Heart right ventricle (tissue), 16 donors: ENCODE measurements at places on chromosomes 12 and 14. TPM values are rescaled to one million over a fixed set of nuclear protein-coding genes. Genes with fewer than 3 reads are reported as not detected.
A peak's percentile ranks its signal among the peaks of the same experiment; 100 is the strongest.

GRCh38 chr12:52149651-52150241 is 42.1 kb downstream of the KRT80 start:
- DNase-seq, result no peak

The KLHL33 gene
- total RNA-seq, result 1.0 TPM

GRCh38 chr12:46959502-46959901 is 119.9 kb upstream of the PCED1B start:
- DNase-seq, result no peak

The TMEM117 gene
- total RNA-seq, result 6.1 TPM

GRCh38 chr12:94170690-94171594 is 22.6 kb downstream of the PLXNC1 start:
- no peak for DNase-seq

The MAP1LC3B2 gene
- 1.5 TPM for total RNA-seq

DNA sequence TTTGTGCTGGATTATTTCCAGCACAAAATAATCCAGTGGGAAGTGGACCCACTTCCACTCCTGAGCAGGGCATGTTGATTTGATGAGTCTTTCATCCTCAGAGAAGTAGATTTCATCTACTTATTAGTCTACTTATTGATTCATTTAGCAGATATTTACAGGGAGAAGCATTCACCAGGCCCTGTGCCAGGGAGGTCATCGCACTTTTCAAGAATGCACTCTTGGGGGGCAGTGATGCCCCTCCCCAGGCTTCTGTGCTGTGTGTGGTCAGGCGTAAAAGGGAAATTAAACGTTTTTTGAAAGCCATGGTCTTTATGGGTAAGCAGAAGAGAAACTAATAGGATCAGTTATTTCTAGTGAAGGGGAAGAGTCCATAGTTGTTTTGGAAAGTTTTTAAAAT is 610.7 kb upstream of the TMEM132C start:
- no peak for DNase-seq

DNA sequence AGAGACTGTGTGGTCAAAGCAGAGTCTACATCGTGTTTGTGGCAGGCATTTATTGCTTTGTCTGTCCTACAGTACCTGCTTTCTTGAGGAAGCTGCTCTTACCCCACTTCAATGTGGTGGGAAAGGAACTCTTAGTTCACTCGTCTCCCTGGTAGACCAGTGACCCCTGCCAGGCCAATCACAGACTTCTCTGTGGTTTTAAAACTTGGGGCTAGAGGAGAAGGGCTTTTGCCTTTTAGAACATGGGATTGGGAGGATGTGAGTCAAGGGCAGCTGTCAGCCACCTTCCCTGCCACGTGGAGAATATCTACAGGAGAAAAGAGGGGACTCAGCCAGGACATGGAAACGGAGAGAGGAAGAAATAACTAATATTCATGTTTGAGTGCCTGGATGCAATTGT is 36.8 kb upstream of the TMED10 start:
- no peak for DNase-seq

- DNase-seq, result no peak
These were observed 436.5 kb downstream of the NPAS3 start for GRCh38 chr14:33375196-33375595.

- DNase-seq, result no peak
These were observed 21.6 kb downstream of the SPATS2 start for GRCh38 chr12:49388682-49389386.

DNA sequence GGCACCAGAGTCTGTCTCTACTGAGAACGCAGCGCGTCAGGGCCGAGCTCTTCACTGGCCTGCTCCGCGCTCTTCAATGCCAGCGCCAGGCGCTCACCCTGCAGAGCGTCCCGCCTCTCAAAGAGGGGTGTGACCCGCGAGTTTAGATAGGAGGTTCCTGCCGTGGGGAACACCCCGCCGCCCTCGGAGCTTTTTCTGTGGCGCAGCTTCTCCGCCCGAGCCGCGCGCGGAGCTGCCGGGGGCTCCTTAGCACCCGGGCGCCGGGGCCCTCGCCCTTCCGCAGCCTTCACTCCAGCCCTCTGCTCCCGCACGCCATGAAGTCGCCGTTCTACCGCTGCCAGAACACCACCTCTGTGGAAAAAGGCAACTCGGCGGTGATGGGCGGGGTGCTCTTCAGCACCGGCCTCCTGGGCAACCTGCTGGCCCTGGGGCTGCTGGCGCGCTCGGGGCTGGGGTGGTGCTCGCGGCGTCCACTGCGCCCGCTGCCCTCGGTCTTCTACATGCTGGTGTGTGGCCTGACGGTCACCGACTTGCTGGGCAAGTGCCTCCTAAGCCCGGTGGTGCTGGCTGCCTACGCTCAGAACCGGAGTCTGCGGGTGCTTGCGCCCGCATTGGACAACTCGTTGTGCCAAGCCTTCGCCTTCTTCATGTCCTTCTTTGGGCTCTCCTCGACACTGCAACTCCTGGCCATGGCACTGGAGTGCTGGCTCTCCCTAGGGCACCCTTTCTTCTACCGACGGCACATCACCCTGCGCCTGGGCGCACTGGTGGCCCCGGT is at the start of gene PTGDR:
Gene PTGDR, plus strand, starts transcription at position 198 of the 778 bp plus-strand sequence. Its CDS starts 117 bp downstream, at position 315.
- peak; percentile 34 for DNase-seq

GRCh38 chr14:36217732-36218131 is 41.2 kb upstream of the PTCSC3 start:
- no peak for DNase-seq

- no peak for DNase-seq
These were observed 6.6 kb downstream of the P2RX7 start for GRCh38 chr12:121139286-121139685.

The PPP4R4 gene
- total RNA-seq, result not detected

The AP5M1 gene
- total RNA-seq, result 56.8 TPM

DNA sequence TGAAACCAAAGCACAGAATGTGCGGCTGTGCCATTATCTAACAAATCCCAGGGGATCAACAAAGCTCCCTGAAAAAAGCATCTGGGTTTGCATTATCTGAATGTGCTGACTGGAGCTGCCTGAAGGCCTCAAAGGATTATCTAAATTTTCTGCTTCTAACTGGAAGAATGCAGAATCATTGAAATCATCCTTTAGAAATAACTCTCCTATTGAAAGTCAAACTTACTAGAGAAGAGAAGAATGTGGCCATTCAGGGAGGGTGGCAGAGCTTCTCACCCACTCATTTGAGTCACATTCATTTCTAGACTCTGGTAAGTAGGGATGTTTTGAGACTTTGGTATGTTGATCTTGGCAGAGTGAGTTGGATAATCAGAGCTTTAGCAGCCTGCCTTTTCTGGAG is 220.6 kb upstream of the RGS6 start:
- DNase-seq, result no peak

- no peak for DNase-seq
These were observed 48.5 kb downstream of the VCPKMT start for GRCh38 chr14:50067723-50068495.
